Stimulated activated CD4-positive, alpha-beta T cell treated with anti-CD3 and anti-CD28 coated beads, TNF-alpha, amount 100 ng/mL, for 24 hours (primary cell): ENCODE measurements at places on chromosomes 13 and 19.

DNA sequence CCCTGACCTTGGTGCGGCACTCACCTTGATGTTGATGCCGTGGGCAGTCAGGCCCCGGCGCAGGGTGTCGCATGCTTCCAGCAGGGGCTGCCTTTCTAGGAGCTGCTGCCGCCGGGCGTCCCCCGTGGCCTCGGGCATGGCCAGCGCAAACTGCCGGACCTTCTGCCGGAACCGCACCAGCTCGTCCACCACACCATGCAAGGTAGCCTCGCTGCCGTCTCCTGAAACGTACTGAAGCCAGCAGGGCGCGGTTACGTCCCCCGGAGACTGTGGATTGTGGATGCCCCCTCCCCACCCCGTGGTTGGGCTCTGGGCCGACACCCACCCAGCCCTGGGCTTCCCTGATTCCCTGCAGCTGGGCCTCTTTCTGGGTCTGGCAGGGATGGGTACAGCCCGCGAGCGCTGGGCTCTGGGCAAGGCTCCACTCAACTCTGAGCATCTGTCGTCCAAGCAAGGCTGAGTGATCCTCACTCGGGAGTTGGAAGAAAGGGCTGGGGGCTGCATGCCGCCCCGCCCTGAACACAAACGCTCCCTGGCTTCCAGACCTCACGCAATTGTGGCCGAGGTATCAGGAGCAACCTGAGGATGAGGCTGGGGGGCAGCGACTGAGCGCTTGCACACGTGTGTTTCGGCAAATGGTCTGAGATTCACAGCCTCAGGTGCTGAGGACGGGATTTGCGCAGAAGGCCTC is 27.1 kb downstream of the NAXD start:
- no peak for DNase-seq

DNA sequence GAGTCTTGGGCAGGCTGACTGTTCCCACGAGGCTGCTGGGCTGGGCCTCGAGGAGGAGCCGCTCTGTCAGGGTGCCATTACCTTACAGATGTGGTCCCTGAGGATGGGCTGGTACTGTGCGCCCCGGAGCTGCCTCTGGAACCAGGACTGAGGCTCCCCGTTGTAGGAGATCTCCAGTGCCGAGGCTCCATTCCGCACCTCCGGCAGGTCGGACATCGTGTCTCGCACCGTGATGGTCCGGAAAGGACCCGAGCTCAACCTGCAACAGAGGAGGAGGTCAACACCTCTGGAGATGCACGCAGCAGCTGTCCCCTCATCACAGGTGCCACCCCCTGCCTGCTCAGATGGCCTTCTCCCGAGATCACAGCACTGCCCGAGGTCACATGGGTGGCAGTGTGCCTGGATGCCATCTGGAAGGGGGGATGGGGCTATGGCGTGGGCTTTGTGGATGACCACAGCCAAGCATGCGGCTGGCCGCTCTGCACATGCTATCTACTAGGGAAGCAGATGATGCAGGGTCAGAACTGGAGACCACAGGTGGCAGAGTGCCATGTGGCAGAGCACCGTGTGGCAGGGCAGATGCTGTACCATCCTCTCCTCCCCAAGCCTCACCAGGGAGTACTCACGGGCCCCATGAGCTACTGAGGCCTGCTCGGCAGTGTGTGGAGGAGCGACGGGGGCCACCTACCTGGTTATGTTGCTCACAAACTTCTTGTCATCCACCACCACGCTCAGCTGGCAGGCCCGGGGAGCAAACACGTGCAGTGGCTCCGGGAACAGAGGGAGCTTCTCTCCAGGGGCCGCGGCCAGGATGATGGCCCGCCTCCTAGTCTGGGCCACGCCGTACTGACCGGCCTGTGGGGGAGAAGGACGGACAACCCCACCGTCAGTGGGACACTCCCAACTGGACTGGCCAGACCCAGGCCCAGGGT is 18.3 kb upstream of the EIF3G start:
- no peak for DNase-seq

DNA sequence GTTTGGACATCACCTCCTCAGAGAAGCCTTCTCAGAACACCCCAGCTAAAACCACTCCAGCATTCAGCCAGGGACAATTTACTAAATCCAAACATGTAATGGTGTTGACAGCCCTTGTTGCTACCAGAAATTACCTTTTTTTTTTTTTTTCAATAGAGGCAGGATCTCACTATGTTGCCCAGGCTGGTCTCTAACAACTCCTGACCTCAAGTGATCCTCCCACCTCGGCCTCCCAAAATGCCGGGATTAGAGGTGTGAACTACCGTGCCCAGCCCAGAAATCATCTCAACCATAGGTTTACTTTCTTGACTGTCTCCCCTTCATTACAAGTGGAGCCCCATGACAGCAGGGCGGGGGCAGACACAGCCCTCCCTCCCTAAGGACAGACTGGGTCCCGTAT is 9.2 kb downstream of the CLIP3 start:
- no peak for DNase-seq

DNA sequence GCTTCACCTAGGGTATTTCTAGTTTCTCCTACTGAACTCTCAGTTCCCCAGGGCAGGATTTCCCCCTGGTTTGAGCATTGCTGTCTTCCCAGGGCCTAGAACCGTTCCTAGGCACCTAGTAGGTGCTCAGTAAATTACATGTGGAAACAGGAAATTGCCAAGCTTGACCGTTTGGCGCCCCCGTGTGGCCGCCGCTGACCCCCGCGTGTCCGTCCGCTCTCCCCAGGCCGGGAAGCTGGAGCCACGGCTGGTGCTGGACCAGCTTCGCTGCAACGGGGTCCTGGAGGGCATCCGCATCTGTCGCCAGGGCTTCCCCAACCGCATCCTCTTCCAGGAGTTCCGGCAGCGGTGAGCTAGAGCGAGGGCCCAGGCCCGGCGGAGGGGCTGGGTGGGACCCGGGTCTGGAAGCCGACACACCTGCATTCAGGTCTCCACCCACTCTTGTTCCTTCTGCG is 55.5 kb downstream of the MYH14 start:
- DNase-seq = no peak

DNA sequence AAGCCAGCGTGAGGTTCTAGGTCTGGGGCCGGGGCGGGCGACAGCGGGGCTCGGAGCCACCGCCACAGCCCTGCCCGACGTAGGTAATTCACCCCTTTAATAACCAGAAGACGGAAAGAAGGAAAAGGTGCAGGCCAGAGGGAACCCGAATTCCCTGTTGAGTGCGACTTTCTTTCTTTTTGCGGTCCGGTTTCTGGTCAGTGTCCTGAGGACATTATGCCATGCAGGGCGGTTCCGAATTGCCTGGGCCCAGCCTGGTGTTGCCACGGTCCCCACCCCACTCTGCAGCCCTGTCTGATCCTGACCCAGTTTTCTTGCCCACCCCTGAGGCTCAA is 18.4 kb upstream of the TFDP1 start:
- DNase-seq = no peak

GRCh38 chr19:1001538-1002166 is 1.4 kb downstream of the GRIN3B start:
- peak; percentile 67 for DNase-seq

DNA sequence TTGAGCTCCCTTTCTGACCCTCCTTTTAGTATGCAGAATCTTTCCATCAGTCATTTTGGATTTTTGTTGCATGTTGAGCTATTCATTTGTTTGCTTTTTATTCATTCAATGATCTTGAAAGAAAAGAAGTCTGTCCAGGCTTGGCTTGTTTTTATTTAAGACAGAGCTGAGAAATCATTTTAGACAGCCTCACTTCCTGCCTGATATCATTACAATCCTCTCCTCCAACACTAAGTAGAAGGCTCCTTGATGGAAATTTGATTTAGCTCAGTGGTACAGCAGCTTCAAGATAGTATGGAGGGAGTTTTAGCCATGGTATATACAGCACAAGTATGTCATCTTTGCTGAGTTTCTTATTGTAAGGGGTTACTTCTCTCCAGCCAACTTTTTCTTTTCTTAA is 28.4 kb downstream of the MBNL2 start:
- DNase-seq = no peak
